ENCODE measurements at places on chromosomes 13 and 19.

GRCh38 chr13:63541336-63541735 lies 2125.7 kb upstream of the PCDH20 start:
- DNase-seq, result no peak

GRCh38 chr19:11054628-11055027 lies 34.6 kb upstream of the LDLR start:
- no peak for DNase-seq

GRCh38 chr13:106143930-106144709 lies 391.3 kb downstream of the EFNB2 start:
- DNase-seq, result no peak

DNA sequence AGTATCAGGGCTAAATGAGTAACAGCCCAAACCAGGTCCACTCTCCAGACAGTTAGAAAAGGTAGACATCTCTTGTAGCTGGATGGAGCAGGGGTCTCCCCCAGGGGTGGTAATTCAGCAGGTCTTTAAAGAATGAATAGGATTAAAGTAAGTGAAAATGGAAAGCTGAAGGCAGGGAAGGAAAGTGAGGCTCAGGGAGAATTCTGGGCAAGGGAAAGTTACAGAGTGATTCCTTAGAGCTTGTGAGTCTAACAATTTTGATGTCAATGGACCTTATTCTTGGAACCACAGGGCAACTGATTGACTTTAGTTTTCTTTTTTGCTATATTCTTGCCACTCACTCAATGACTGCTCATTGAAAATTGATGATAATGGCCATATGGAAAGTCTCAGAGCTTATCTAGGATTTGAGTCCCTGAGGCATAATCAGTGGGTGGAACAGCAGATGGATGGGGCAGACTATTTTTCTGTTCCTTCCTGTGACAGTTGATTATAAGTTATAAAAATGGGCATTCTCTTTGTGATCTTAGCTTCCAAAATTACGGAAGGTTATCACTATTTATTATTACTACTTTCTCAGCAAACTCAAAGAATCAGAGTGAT lies 76.9 kb downstream of the LRCH1 start:
- DNase-seq, result no peak

DNA sequence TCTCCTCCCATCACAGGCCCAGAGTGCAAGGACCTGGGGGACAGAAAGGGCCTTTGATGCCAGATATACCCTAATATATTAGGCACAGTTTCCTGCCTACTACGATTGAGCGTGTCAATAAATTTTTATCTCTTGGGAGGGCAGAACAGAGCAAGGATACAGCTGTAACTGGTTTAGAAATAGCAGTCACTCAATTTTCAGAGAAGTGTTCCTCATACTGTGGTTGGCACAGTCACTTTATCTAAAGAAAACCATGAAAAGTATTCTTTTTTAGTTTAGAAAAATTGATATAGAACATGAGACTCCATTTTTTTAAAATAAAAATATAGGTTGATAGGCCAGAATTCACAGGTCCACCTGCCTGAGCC lies 460 bp upstream of the ZNF155 start:
- DNase-seq, result peak; percentile 28

All from hippocampal formation (tissue), 2 donors.